ENCODE measurements at places on chromosomes 16 and 17.

GRCh38 chr17:76816590-76817135, 51.5 kb upstream of the MGAT5B start:
- DNase-seq = peak; percentile 38

DNA sequence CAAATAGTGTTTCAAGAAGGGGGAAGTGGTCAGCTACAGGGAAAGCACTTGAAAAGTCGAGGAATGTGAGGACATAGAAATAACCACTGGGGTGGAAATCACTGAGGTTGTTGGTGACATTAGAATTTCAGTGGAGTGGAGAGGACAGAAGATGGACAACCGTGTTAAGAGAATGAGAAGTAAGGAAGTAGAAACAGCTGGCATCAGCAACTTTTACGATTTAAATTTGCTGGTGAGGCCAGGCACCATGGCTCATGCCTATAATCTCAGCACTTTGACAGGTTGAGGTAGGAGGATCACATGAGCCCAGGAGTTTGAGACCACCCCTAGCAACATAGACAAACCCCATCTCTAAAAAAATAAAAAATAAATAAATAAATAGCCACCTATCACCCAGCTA, 83.2 kb upstream of the PSMD7 start:
- DNase-seq = no peak

DNA sequence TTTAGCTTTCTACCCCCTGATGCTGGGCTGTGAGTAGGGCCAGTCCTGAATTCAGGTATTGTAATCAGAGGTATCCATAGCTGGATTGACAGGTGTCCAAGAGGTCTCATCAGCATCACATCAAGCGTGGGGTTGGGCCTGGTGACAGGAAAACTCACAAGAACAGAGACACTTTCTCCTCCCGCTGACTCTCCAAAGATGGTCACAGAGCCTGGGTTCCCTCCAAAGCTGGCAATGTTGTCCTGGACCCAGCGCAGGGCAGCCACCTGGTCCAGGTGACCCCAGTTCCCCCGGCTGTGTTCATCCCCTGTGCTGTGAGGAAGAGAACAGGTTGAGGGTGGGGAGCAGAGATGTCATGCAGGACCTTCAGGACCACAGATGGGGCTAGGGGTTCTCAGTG, 11.7 kb downstream of the CES1 start:
- no peak for DNase-seq

- no peak for DNase-seq
Observed at GRCh38 chr17:64017381-64017980, 3.0 kb downstream of the ICAM2 start.

- DNase-seq = no peak
Observed at GRCh38 chr16:9351841-9352434, 260.5 kb downstream of the HAPSTR1 start.

DNA sequence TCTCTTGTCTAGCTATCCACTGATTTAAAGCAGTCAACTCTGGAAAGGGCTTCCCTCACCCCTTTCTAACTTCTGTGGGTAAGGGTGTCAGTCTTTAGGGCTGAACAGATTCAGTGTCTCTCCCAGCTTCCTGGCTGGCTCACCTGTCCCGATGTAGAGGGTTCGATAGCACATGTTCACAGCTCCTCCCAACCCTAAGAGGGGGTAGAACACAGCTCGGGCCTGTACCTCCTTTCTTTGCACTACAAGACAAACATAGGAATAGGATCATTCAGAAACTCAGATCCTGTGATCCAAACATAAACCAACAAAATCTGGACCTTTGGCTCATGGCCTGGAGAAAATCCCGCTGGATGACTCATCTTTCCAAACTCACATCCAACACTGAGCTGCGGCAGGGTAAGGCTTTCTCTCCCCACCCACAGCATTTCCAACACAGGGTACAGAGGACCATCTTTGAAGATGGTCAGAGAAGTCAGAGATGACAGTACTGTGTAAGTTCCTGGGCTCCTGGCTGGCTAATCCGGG, 5.8 kb upstream of the DHRS13 start:
- peak; percentile 63 for DNase-seq

GRCh38 chr16:81673432-81673831, 105.7 kb upstream of the PLCG2 start:
- DNase-seq = no peak

DNA sequence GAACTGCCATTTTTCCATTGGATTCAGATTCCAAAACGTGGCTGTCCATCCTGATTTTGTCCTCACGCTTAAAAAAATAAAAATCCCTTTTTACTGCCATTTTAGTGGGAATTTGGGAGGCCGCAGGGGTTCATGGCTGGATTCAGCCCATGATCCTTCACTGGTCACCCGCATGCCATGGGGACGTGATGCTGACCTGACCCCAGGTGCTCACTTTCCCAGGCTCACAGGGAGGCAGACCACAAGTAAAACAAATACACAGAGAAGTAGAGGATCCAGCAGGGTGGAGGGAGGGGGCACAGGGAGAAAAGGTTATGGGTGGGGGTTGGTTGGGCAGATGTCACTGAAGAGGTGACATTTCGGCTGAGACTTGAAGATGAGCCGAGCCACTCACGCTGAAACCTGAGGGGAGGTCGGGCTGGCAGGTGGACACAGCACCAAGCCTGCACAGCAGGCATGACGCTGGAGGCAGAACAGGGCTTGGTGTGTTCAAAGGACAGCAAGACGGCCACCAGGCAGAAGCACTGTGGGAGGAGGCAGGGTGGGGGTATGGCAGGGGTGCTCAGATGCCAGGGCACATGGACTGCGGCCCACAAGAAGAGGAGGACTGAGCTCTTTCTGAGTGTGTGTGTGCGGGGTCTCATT, 10.7 kb downstream of the COX4I1 start:
- DNase-seq = no peak

DNA sequence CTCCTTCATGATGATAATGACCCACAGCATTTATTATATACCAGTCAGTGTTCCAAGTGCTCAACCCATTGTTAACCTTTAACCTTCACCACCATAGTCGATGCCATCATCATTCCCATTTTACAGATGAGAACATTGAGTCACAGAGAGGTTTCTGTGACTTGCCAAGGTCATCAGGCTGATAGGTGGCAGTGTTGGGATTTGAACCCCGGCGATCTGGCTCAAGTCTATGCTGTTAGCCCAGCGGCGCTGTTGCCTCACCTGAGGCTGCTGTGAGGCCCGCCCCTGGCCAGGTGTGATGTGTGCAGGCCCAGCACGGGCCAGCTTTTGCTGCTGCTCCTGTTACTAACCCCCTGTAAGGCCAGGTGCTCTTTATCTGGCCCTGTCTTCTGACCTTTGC, 101.2 kb downstream of the OR1D5 start:
- DNase-seq = no peak

- peak; percentile 66 for DNase-seq
Observed at GRCh38 chr16:28326881-28327610, 34.7 kb downstream of the SBK1 start.

DNA sequence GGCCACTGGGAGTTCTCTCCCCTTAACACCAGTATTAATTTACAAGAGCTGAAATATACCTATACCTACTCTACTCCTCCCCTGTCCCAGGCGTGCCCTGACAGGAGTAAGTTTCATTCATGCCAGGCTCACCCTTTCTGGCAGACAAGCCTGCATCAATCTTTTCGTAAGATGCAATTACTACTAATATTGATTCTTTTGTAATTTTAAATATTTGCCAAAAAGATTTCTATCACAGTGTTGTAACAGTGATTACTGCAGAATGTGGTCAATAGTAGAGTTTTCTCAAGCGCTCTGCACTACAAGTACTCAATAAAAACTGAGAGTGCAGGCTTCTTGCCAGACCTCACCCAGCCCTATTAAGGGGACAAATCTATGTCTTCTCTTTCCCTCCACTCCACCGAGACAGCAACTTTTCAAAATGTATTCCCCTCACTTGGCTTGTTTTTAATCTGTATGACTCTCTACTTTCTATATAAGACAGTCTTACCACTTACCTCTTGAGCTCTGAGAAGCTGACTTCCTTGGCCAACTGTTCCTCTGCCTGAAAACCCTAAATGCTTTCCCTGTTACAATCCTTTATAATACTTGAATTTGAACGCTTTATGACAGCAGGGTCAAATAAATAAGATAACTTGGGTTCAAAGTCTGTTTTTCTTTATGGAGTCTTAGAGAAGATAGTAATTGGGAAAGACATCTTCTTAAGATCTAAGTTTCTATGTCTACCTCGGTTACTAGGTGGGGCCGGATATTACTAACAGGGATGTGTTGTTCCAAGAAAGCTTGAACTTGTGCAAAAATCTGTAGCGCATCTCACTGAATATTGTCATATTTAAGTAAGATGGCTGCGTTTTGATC, at the start of gene TMIGD1:
Gene TMIGD1 (minus strand): TSS at position 555 of the 858 bp plus-strand sequence. CDS start 1,924 bp downstream, outside the sequence.
- DNase-seq = no peak

GRCh38 chr16:19153876-19154275, 14.2 kb upstream of the SYT17 start:
- no peak for DNase-seq

- DNase-seq = no peak
Observed at GRCh38 chr17:79628861-79629547, 18.2 kb upstream of the RBFOX3 start.

- DNase-seq = no peak
Observed at GRCh38 chr17:45719335-45720071, 64.6 kb upstream of the CRHR1 start.

DNA sequence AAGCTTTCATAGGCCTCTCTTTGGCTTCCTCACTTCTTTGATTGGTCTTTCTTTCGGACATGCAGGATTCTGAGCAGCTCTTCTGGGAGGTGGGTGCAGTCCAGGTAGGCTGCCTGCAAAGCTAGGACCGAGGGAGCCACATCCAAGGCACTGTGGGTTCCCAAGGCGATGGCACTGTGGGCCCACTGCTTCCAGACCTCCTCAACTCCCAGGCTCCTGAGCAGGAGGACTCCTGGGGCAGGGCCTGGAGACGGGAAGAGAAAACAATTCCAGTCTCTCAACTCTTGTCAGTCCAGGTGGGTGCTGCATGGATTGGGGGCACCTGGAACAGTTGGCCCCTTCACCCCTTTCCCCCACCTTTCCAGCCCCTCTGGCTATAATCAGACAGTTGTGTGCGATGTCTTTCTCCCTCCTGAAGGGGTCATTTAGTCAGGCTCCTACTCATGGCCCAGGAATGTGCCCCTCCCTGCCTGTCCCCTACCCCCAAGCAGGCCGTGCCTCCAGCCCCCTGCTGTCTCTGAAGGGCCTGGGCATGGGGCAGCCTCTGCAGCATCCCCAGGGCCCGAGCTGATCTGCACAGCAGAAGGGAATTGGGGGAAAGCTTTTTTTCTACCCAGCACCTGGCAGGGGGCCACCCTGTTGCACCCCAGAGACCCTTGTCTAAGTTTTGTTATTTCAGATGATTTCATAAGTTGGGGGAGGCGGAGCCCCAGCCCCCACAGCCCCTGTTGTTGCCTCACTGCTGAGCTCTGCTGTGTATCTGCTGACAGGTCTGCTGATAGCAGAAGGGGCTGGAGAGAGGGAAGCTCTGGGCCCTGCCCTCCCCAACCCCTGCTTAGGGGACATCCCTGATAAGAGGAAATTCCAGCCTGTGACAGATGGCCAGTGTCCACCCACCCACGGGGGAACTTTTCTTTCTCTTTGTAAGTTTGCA, 330.3 kb downstream of the SEC14L1 start:
- DNase-seq = no peak
